ENCODE measurements at places on chromosomes 4 and X.
A peak's percentile ranks its signal among the peaks of the same experiment; 100 is the strongest.

DNA sequence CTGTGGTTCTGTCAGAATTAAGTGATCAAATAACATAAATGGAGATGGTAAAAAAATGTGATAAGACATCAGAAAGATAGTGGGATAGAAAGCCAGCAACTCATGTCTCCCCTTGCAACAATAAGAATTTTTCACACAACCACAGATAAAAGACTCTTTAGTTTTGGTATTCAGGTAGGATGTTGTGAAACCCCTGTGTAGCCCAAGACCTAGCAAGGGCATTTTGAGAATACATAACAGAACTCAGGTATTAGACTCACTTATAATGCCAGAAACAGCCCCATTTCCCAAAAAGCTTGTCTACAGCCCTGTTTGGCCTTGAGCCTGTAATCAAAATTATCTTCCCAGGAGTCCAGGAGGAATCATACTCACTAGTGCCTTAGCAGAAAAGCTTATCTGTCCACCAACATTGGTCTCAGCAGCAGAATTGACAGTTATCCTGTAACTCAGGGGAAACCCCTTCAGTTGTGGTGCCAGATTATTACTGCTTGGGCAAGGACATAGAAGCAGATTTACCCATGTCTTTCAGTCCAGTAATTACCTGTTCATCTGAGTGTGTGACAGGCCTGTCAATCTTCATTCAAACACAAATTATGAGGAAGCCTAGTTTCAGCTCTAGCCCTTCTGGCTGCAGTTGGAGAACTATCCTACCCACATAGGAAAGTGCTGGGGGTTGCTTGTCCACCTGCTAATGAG, 41.0 kb upstream of the UGT2B17 start:
- no peak for DNase-seq

GRCh38 chrX:108199691-108200090, 108.1 kb downstream of the ATG4A start:
- DNase-seq: peak; percentile 23

DNA sequence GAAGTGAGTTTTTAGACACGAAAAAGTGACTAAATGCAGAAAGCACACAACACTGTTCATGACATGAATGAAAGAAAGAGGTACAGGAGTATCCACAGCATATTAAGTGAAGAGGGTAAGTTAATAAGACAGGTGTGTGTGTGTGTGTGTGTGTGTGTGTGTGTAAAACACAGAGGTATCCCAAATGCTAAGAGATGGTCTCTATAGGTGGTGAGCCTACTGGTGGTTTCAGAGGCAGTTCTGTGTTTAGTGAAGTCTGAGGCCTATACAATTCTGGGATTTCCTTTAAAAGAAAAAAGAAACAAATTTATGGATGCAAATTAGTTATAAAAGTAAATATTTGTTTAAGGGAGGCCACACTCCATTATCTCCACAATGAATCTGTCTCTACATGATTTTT, 17.4 kb upstream of the TNIP3 start:
- no peak for DNase-seq

- DNase-seq: peak; percentile 85
Measured at GRCh38 chr4:76954489-76954888, 4.9 kb downstream of the SEPTIN11 start.

GRCh38 chr4:153472122-153473037, 6.2 kb downstream of the TMEM131L start:
- DNase-seq: no peak

- DNase-seq: no peak
Measured at GRCh38 chrX:19912-20571, 261.1 kb upstream of the PLCXD1 start.

GRCh38 chr4:7398104-7398423, 36.7 kb downstream of the PSAPL1 start:
- no peak for DNase-seq

DNA sequence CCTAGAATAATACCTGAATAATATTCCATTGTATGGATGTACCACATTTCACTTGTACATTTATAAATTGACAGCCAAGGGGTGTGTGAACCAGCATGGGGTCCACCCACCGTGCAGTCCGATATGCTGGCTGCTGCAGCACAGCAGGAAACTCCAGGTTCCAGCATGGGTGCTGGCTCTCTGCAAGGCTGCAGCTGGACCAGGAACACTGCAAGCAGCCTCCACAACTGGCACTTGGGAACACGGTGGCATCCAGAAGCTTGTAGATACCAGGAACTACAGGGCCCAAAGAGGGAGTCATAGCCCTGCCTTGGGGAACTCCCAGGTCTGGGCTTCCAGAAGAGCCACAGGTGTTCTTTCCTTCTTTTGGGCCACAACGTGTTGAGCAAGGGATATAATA, 91.2 kb downstream of the NXF2 start:
- DNase-seq: no peak

DNA sequence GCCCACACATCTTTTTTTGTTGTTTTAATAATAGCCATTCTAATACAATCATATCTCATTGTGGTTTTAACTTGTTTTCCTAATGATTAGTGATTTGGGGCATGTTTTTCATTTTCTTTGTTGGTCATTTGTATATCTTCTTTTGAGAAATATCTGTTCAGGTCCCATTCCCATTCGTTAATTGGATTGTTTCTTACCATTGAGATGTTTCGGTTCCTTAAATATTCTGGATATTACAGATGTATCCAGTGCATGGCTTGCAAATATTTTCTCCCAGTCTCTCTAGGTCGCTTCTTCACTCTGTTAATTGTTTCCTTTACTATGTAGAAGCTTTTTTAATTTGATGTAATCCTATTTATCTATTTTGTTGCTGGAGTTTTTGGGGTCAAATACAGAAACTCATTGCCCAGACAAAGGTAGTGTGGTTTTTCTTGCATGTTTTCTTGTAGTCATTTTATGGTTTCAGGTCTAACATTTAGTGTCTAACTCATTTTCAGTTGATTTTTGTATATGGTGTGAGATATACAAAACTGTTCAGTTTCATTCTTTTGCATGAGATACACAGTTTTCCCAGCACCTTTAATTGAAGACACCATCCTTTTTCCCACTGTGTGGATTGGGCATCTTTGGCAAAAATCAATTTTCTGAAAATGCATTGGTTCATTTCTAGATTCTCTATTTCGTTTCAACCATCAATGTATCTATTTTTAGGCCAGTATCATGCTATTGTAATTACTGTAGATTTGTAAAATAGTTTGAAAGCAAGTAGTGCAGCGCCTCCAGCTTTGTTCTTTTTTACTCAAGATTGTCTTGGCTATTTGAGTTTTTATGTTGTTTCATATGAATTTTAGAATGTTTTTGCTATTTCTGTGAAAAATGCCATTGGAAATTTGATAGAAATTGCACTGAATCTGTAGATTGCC, 195.9 kb downstream of the SCFD2 start:
- DNase-seq: no peak

GRCh38 chrX:20315140-20315539, 48.4 kb upstream of the RPS6KA3 start:
- no peak for DNase-seq

GRCh38 chrX:39809331-39809730, 288.4 kb downstream of the BCOR start:
- DNase-seq: no peak

DNA sequence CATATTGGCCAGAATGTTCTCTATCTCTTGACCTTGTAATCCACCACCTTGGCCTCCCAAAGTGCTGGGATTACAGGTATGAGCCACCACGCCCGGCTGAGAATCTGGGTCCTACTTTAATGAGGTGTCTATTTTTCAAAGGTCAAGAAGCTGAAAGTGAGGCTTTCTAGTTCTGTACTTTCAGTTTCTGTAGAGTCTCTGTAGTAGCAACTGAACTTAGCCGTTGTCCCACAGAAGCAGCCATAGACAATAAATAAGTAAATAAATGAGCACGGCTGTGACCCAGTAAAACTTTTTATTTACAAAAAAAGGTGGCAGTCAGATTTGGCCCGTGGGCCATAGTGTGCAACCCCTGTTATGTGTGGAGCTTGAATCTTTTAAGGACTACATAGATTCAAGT, 92.0 kb downstream of the FNIP2 start:
- peak; percentile 73 for DNase-seq

- DNase-seq: no peak
Measured at GRCh38 chr4:95285797-95286196, 263.0 kb downstream of the UNC5C start.

- DNase-seq: no peak
Measured at GRCh38 chr4:184506527-184507121, 32.3 kb upstream of the IRF2 start.

DNA sequence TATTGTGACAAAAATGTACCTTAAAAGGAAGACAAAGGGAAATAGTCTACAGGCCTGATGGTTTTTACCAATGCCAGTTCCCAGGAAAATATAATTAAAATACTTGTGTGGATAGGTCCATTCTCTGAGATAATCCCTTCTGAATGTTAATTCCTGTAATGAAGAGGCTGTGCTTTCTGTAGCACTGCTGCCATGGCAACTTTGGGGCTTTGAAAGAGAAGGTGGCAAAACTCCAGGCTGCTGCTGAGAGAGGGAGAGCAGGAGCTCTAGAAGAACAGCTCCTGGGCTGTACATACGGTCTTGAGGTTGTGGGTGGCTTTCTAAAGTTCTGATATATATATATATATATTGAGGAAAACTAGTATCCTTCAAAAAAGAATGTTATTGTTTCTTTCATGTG, 125.4 kb downstream of the PDLIM5 start:
- no peak for DNase-seq

GRCh38 chrX:38750551-38750950, 50.7 kb upstream of the MID1IP1 start:
- DNase-seq: no peak

GRCh38 chr4:104418286-104418685, 76.4 kb downstream of the CXXC4 start:
- no peak for DNase-seq

- no peak for DNase-seq
Measured at GRCh38 chr4:51943221-51943620, 76.9 kb downstream of the LRRC66 start.

GRCh38 chrX:138651494-138651893, 60.0 kb downstream of the FGF13 start:
- no peak for DNase-seq

DNA sequence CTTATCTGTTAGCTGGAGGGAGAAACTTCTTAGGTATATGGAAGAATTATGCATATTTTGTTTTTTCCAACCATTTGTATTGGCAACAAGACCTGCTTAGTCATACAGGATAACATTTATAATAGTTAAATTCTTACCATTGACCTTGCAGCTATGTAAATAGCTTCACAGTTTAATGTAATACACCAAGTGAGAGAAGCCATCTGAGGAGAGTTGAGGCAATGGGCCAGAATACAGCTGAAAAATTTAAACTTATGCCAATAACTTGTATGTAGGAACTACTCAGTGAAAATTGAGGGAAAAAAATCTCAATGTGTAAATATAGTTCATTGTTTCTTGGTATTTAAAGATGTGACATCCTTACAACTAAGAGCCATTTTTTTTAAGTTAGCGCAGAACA, 273.5 kb downstream of the DACH2 start:
- no peak for DNase-seq

GRCh38 chr4:23717528-23718248, 172.2 kb downstream of the PPARGC1A start:
- DNase-seq: peak; percentile 2

DNA sequence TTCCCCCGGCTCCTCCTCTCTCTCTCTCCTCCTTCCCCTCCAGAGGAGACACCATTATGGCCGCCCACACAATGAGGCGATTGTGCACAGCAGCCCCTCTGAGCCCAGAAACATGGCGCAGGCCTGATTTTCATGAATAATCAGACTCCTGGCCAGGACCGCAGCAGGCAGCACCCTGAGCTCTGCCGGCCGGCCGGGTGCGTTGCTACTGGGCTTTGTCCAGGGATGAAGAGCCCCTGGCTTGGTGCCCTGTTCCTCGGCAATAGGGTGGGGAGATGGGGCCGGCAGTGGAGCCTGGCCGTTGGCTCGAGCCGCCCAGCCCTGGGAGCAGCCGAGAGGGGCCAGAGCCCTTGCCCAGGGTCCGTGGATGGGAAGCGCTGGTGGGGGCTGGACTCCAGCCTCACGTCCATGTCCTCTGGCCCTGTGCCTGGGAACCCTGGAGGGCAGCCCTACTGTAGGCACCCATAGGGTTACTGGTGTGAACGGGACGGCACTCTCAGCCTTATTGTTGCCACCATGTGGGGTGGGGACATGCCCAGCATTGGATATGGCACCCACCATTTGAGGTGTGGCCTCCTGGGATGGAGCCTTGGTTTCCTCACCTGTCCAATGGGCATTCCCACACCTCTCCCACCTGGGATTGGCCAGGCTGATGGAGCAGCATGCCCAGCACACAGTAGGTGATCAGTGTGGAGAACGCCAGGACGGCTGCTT, 103.0 kb downstream of the SORCS2 start:
- no peak for DNase-seq

GRCh38 chr4:129916991-129917390, 821.0 kb downstream of the C4orf33 start:
- DNase-seq: no peak

DNA sequence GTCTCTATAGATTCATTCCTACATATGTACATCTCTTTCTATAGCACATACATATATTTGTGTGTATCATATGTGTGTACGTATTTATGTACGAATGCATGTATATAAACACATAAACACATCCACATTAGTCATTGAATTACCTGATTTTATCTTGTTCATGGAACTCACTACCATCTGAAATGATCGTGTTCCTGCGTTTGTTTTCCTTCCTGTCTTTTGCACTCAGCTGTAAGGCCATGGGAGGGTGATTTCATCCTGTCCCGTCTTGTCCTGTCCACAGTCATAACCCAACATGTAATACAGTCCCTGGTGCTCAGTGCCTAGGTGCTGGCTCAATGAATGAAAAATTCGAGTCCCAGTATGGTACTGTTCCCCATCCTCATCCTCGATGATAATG, 191.8 kb upstream of the PSAPL1 start:
- no peak for DNase-seq

- no peak for DNase-seq
Measured at GRCh38 chr4:14743601-14744000, 258.7 kb upstream of the CPEB2 start.

GRCh38 chr4:168383510-168383909, 65.0 kb upstream of the DDX60 start:
- DNase-seq: no peak

DNA sequence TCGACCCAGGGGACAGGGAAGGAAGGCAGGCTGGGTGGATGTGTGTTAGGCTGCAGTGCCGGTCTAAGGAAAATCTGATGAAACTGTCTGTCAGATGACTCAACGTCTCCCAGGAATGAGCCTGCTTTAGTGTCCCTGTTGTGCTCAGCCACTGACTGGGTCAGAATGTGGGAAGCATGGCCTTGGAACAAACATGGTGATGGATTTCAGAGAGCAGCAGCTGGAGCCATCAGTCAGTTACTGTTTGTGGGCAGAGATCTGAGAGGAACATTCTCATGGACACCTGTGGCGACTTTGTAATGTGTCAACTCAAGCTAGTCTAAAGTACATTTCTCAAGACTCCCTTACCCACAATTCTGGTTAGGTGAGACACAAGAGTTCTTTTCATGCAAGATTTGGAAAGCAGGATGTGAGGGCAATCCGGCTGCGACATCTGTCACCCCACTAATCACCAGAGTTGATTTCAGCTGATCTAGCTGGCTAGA, 63.2 kb downstream of the ANAPC10 start:
- no peak for DNase-seq

DNA sequence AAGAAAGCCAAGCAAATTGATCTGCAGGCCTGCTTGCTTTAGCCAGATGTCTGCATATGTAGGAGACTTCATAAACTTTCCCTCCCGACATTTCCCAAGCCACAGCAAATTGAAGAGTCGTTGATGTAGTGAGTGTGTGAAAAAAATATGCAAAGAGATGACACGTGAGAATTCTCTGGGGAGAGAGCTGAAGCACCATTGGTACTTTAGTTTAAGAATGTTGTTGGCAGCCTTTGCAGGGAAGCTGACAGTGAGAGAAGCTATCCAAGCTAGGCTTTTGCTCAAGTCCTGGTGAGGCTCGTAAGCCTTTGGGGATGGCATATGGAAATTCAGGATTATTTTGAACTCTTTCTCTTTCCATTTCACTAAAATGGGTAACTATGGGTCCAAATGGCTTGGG, 87.5 kb downstream of the GLRA2 start:
- no peak for DNase-seq
